Stimulated activated CD8-positive, alpha-beta memory T cell treated with anti-CD3 and anti-CD28 coated beads, Interleukin-15, amount 100 ng/mL, for 4 hours (primary cell): ENCODE measurements at places on chromosomes 2 and 18.
A peak's percentile ranks its signal among the peaks of the same experiment; 100 is the strongest.

GRCh38 chr2:105865222-105865913 is 120.7 kb downstream of the NCK2 start:
- DNase-seq = no peak

DNA sequence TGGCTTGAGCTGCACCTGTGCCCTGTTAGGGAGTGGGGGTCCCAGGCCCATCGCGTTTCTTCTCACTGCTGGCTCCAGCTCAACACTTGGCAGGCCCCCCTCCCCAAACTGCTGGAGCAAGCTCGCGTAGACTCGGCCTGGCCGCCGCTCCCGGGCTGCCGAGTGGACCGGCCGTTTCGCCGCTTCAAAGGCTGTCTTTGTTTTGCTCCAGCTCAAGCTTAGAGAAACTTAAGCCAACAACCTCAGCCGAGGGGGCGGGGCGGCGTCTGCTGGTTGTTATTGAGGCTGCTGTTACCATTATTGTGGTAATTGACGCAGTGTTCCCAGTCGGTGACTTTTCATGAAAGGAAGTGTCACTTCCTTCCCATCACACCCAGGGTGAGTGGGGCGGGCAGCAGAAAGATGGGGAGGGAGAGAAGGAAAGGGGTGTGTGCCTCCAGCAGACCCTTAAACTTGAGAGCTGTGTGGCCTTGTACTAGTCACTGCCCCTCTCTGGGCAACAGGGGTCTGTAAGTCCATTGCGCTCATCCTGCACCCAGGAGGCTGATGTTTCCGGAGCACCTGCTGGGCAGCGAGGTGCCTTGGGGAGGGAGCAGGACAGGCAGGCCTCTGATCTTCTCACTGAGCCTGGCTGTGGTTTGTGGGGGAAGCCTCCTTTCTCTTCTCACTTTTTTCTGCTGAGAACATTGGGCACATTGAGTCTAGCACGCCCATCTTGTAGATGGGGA is 2.1 kb downstream of the ARID5A start:
- DNase-seq = peak; percentile 78

DNA sequence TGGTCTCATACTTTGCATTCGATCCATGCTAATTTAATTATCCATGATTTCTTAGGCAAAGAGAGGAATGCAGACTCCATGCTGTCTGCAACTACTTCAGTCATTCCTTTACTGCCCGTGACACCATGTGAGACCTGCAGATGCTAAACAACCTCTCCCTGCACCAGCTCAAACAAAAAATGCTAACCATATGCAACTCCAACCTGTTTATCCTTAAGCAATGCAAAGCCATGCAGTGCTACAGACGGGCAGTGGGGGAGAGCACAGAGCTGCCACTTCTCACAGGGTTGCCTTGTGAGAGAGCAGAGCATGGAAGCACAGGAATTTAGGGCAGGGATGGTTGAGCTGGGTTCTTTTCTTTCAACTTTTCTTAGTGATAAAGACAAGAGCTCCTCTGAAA is 74.9 kb upstream of the KLHL14 start:
- no peak for DNase-seq

- DNase-seq = no peak
Observed at GRCh38 chr2:191230174-191230573, 15.0 kb upstream of the MYO1B start.

DNA sequence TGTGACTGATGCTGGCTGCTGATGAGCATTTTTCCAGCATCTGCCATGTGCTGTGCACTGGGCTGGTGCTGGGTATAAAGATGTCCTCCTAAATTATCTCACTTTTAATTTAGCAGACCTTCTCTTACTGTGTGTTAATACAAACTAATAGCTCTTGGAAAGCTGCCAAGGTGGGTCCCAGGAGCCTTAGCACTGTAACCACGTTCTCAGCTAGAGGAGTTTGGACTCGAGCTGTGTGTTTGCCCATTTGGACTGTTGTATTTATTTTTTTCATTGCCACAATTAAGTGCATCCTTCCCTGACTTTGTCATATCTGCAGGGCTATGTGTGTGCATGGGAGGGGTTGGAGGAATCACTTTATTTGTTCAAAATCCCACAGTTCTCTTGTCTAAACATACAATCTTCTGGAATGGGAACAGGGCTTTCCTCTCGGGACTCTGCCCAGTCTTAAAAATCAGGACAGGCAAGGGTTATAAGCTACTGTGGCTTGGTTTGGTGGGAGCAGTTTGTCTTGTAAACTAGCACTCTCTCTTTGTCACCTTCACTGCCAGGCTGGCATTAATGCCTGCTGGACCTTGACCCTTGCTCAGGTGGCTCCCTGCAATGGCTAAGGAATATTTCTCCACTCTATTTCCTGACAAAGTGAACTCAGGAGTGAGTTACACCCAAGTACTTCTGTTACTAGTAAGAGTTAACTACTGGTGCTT is 129.7 kb upstream of the MGAT5 start:
- no peak for DNase-seq

- no peak for DNase-seq
Observed at GRCh38 chr2:29139731-29140130, 24.5 kb downstream of the CLIP4 start.

DNA sequence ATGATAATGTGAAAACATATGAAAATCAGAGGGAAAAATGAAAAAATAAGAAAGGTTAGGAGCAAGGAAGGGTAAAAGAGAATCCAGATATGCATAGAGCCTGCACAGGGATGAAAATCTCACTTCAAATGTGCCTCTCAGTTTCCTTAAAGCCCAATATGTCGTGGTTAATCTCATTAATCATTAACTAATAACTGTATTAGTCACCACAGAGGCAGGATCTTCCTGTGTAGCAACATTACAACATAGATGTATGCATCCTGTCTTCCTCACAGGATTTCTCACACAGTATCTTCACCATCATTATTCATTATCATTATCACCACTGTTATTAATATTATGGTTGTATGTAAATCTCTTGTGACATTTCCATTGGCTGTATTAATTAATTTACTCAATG is 361.2 kb upstream of the SOX11 start:
- no peak for DNase-seq

DNA sequence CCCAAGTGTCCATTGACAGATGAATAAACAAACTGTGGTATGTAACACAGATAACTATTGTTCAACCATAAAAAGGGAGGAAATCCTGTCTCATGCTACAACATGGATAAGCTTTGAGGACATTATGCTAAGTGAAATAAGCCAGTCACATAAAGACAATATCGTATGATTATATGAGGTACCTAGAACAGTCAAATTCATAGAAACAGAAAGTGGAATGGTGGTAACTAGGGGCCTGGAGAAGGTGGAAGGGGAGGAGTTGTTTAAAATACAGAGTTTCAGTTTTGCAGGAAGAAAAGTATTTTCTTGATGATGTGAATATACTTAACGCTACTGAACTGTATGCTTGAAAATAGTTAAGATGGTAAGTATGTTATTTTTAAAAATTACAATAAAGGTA is 304.6 kb upstream of the CXCR4 start:
- DNase-seq = no peak

GRCh38 chr18:59715445-59715844 is 18.2 kb upstream of the CCBE1 start:
- DNase-seq = no peak
